ENCODE measurements at places on chromosomes 1 and 21.

- DNase-seq: no peak
Measured at GRCh38 chr1:76843821-76844464, 23.3 kb upstream of the ST6GALNAC5 start.

GRCh38 chr1:205980237-205980870, 22.8 kb downstream of the RAB7B start:
- no peak for DNase-seq

DNA sequence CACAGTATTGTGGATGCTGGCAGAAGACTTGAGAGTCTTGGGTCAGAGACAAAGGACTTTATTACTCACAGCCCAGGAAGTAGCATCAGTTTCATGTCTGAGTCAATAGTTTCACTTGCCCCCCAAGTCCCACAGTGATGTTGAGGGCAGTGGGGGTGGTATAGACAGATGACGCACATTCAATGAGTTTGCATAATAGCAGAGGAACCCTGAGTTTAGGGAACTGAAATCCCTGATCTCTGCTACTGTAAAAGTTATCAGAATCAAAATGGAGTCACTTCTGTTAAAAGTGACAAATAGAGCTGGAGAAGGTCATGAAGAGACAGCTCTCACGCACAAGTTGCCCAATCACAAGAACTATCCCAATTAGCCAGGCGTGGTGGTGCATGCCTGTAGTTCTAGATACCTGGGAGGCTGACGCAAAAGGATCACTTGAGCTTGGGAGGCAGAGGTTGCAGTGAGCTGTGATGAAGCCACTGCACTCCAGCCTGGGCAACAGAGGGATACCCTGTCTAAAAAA, 11.5 kb upstream of the HCRTR1 start:
- DNase-seq: no peak

DNA sequence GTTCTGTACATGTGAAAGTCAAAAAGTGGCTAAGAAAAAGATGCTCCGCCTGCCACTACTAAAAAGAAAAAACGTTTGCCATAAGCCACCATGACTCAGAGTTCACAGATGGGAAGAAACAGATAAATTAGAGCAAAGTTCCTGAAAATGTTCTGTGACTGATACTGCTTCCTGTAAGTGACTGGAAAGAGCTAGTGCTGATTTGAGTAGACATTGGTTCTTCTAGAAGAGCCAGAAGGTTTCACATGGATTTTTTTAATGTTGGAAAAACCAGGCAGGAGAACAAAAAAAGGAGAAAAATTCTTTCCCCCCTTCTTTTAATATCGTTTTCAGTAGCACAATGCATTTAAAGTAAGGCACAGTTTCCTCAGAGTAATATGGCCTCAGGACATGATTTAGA, 221.4 kb downstream of the HLX start:
- no peak for DNase-seq

GRCh38 chr1:218312509-218312908, 27.4 kb downstream of the RRP15 start:
- no peak for DNase-seq

DNA sequence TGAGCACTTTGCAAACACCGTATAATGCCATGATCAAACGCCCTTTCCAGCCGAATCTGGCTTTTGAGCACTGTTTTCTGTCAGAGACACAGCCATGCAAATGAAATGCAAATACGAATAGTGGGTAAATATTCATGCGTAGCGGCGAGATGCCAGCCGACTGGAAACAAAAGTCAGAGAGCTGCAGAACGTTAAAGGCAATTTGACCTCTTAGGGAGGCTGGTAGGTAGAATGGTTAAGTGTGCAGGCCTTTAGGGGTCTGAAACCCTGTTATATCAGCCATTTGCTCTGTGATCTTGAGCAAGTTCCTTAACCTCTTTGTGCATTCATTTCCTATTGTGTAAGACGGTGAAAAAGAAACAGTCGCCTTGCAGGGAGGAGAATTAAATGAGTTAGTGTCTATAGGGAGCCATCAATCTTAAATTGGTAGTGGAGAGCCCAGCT, 6.5 kb upstream of the SDHB start:
- peak; percentile 23 for DNase-seq

GRCh38 chr1:184753608-184754475, 816 bp downstream of the EDEM3 start:
- peak; percentile 23 for DNase-seq
